Vein endothelial cell (primary cell): ENCODE measurements at places on chromosomes 5 and 9. TPM values are rescaled to one million over a fixed set of nuclear protein-coding genes. Genes with fewer than 3 reads are reported as not detected.

Gene ACSL6
- total RNA-seq, result not detected in 2 replicates

Gene DOCK8
- total RNA-seq, result 3.2 and 3.9 TPM in 2 replicates

Gene SMC5
- total RNA-seq, result 20.9 and 24.6 TPM in 2 replicates

Gene GAPT
- total RNA-seq, result not detected in 2 replicates

Gene OBP2B
- total RNA-seq, result not detected in 2 replicates

Gene ZNG1F
- total RNA-seq, result 6.5 and 12.1 TPM in 2 replicates

Gene MVB12B
- 10.1 and 17.3 TPM in 2 replicates for total RNA-seq

Gene IFNA21
- not detected in 2 replicates for total RNA-seq

Gene NXNL2
- total RNA-seq, result not detected in 2 replicates

Gene GZMA
- total RNA-seq, result 0.33 TPM in 1 of 2 replicates, not detected in the other

Gene TENT4A
- total RNA-seq, result 17.7 and 20.3 TPM in 2 replicates

Gene GADD45G
- total RNA-seq, result not detected in 2 replicates

Gene LCN12
- 0.29 TPM in 1 of 2 replicates, not detected in the other for total RNA-seq

Gene MARVELD2
- 4.8 and 6.2 TPM in 2 replicates for total RNA-seq

Gene SCGB3A2
- total RNA-seq, result not detected in 2 replicates

Gene PCDHB10
- 1.1 and 1.3 TPM in 2 replicates for total RNA-seq

Gene PHF24
- total RNA-seq, result not detected in 2 replicates

Gene TUSC1
- total RNA-seq, result 12.1 and 12.5 TPM in 2 replicates

Gene TSLP
- total RNA-seq, result not detected in 2 replicates

Gene OR1J2
- total RNA-seq, result 0.19 TPM in 1 of 2 replicates, not detected in the other

Gene SPINK7
- total RNA-seq, result not detected in 2 replicates

Gene MYMK
- not detected in 2 replicates for total RNA-seq

Gene CER1
- total RNA-seq, result not detected in 2 replicates

Gene RMRP
- 49,879 and 52,393 TPM in 2 replicates for total RNA-seq

Gene CCDC171
- 0.98 and 1.1 TPM in 2 replicates for total RNA-seq

Gene SUSD3
- total RNA-seq, result 0.98 TPM in 1 of 2 replicates, not detected in the other
